ENCODE measurements at places on chromosomes 6 and 20.

DNA sequence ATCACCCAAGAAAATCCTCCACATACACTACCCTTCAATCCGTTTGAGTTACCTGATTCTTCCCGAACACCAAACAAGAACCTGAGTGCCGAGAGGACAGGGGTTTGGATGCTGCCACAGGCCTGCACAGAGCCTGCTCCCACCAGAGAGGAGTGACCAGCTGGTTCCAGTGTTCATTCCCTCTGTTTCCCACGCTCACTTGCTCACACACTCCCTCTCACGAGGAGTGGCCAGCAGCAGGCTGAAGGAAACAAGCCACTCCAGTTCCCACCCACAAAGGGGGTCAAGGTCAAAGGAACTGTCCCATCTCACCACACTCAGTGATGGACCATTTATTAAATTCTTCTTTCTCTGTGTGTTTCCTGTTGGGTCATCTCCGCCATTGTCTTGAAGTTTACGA is 97.2 kb upstream of the SNX9 start:
- no peak for DNase-seq

GRCh38 chr6:169070506-169071176 is 183.0 kb downstream of the THBS2 start:
- DNase-seq: no peak

GRCh38 chr6:35969646-35970045 is 48.7 kb upstream of the SRPK1 start:
- no peak for DNase-seq

- no peak for DNase-seq
Measured at GRCh38 chr20:40986774-40987173, 41.8 kb upstream of the TOP1 start.

GRCh38 chr6:134170844-134171243 is 118.4 kb upstream of the SLC2A12 start:
- DNase-seq: no peak

GRCh38 chr20:13059398-13060136 is 50.8 kb downstream of the SPTLC3 start:
- DNase-seq: no peak
